ENCODE measurements at places on chromosomes 5 and 9.

GRCh38 chr5:149603210-149603609 is 21.9 kb downstream of the ARHGEF37 start:
- no peak for DNase-seq

GRCh38 chr5:33832404-33833236 is 59.2 kb downstream of the ADAMTS12 start:
- no peak for DNase-seq

DNA sequence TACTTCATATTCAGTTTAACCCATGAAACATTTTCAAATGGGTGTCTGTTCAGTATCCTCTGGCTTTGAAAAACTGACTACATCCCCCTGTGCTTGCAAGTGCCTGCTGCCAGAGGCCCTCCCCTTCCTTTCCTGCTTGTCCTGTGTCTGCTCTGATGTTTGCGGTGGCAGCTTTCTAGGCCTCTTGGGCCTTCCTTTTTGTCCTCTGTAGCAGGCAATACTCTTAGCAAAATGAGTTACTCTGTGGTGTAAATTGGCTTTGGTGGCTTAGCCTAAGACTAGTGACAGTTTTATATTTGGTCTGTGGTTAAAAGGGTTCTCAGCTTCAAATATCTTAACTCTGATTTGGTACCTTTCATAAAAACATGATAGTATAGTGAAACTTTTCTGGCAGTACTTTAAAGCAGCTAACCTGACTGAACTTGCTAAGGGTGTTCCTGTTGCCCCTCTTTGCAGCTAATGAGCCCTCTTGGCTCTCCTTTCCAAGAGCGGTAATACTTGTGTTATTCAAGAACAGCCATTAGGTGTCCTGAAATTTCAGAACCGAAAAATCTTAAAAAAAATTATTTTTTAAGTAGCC is 76.6 kb downstream of the GOLM1 start:
- no peak for DNase-seq

DNA sequence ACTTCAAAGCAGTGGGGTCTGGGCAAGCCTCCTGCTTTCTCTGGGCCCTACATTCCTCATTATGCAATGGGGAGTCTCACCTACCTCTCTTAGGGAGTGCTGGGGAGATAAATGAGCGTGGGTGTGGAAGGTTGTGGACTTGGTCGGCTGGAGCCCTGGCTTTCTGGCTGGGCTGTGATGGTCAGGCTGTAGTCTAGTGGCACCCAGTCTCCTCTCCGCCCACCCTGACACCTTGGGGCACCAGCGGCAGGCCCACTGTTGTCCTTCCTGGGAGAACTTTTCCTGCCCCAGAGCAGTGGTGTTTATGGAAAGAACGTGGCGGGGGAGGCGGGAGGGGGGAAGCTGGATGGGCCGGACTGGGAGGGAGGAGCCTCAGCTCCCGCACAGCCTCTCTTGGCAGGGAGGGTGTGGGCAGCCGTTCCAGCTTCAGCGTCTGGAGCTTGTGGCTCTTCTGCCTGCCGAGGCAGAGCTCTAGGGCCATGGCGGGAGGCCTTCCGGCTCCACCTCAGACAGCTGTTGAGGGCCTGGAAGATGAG is 4.1 kb downstream of the PTGS1 start:
- no peak for DNase-seq

DNA sequence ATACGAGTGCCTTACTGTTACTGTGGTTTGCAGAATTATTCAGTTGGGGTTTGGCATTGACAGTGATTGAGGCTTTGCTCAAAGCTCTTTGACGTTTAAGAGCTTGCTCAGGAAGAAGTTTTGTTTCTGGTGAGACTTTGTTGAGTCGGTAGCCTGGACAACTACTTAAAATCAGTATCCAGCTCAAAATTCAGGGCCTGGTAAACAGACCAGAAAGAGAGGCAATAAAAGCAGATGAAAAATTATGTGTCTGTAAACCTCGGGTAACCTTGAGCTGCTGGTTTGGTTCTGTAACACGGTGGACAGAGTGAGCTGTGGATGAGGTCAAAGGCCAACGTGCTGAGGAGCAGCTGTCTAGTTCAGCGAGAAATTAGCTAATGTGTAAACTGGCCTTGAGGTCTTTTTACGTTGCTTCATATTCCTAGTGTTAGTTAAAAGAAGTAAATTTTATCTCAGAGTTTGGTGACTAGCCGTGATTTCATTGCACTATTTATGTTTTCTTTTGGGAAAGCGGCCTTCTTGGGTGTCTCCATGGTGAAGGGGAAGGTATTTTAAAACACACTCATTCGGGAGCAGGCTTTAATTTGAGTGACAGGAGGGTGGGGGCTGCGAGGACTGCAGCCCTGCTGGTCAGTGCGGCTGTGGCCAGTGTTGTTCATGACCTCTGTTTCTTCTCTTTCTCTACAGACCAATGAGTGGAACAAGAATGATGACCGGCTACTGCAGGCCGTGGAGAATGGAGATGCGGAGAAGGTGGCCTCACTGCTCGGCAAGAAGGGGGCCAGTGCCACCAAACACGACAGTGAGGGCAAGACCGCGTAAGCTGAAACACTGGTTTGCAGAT is 82.0 kb upstream of the TTC23L start:
- DNase-seq = no peak

DNA sequence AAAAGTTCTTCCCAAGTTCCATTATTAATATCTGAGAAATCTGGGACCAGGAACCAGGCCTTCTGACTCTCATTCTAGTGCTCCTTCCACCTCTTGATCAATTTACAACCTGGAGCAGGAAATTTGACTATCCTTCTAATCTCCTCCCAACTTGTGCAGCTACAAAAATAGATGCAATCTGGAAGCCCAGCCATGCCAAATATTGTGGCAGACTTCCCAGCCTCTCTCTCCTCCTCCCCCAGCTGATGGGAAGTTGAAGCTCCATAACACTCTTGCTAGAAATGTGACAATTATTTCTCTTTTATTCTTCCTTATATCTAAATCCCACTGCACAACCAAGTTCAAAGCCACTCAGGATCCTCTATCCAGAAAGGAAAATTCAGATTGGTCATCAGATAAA is 252.1 kb downstream of the SEC61B start:
- no peak for DNase-seq

DNA sequence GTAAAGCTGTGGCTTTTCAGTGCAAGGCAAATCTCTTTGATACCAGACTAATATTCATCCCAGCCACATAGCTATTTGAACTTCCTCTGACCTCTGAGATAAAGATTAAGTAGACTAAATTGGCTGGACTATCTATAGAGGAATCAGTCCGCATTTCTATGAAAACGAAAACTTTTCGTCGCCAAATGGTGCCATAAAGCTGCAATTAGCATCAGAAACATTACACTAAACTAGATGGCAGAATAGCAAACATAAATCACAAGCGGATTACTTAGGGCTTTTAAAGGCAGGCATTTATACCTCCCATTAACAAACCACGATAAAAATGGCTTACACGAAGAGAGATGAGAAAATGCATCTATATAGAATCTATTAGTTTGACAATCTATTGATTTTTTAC is 1009.7 kb upstream of the CDH6 start:
- DNase-seq = no peak

DNA sequence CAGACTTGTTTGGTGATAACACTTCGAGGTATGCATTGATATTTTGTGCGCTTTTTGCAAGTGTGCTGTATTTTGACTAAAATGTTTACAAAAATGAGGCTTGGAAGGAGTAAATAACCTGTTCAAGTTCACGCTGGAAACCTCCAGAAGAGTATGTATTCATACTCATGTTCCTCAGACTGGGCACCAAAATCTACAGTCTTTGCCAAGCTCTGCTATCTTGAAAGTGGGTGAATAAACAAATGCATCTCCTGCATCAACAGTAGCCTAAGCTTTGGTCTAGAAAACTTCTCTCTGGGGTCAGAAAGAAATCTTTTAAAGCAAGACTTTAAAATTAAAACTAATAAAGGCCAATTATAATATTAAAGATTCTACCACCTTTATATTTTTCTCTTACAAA is 157.9 kb downstream of the TRPM3 start:
- DNase-seq = no peak

DNA sequence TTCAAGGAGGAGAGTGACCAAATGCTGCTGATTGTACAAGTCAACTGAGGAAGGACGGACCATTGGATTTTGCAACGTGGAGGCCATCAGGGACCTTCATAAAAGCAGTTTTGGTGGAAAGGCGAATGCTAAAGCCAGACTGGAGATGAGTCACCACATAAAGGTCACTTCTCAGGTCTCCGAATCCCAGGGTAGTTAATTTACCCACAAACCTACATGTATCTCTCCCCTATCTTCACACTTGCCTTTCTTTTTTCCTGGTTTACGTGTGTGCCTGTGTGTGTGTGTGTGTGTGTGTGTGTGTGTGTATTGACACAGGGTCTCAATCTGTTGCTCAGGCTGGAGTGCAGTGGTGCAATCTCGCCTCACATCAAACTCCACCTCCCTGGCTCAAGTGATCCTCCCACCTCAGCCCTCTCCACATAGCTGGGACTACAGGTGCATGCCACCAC is 4.6 kb upstream of the CTNNA1 start:
- DNase-seq = no peak

DNA sequence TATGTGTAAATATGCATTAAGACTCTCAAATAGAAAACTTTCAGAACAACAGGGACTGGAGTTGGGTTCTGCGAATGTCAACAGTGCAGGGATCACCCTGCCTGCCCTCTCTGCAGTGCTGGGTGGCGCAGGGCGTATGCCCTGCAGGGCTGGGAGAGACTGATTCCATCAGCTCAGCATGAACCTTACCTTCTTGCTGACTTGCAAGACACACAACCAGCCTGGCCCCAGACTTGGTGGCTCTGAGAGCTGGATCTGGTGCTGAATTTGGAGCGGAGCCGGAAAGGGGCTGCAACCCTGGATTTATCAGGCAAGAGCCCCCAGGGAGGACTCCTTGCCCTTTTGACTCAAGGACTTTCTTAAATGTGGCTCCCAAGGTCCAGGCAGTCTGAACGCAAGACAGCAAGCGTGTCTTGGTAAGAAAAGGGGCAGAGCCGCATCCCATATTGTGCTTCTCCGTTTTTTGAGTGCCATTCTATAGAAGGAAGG is 376.0 kb upstream of the IRX2 start:
- no peak for DNase-seq

DNA sequence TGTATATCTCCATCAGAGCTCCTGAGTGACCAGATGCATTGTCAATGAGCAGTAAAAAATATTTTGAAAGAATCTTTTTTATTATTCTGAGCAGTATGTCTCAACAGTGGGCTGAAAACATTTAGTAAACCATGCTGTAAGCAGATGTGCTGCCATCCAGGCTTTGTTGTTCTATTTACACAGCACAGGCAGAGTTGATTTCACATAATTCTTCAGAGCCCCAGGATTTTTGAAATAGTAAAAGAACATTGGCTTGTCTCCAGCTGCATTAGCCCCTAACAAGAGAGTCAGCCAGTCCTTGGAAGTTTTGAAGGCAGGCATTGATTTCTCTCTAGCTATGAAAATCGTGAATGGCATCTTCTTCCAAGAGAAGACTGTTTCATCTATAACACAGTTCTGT is 25.2 kb upstream of the ENTREP1 start:
- no peak for DNase-seq

DNA sequence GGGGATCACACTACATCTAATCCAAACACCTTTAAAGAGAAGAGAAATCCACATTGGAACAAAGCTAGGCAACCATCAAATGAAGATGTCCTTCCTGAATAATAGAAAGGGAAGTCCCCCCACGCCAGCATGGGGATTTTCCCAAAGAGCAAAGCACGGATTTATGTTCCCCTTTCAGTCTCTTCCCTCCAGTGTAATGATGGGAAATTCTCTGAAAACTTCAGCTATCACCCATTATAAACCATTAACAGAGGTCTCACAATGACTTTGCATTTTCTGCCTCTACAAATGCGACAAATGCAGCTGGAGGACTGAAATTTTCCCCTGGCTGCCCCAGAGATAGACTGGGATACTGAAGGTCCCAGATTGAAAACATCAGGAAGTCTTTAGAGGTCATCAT is 368.7 kb downstream of the EFNA5 start:
- no peak for DNase-seq

DNA sequence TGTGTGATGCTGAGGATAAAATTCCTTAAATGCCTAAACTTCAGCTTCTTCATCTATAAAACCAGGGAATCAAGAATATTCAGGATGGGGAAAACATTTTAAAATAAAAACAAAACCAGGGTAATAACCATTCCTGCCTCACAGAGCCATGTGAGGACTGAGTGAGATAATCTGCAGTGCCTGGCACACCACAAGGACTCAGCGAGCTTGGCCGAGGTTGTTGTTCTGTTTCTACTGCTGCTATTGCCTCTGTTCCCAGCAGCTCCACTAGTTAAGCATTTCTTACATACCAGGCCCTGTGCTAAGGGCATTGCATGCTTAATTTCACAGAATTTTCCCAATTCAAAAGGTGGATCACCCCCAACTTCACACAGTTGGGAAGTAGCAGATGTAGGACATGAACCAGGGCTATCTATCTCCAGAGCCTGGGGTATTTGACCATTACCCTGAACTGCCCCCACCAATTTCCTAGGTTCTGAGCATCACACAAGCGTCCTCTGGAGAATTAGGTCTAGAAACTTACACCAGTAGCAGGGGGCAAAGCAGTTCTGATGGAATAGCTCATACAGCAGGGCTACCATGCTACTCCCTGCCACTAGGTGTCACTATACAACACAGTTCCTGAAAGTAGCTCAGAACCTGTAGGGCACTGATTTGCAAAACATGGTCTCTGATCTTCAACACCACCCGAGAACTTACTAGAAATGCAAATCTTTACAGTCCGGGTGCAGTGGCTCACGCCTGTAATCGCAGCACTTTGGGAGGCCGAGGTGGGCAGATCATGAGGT is 74.3 kb downstream of the LRSAM1 start:
- peak; percentile 42 for DNase-seq

- DNase-seq = no peak
Measured at GRCh38 chr5:123785162-123786071, 273.4 kb downstream of the CSNK1G3 start.

GRCh38 chr5:139709582-139710318 is 61.6 kb downstream of the CXXC5 start:
- DNase-seq = no peak
